ENCODE measurements at places on chromosomes 6 and 20. TPM values are rescaled to one million over a fixed set of nuclear protein-coding genes. Genes with fewer than 3 reads are reported as not detected.

CCN2 gene
- total RNA-seq, result 614 TPM

XKR7 gene
- total RNA-seq, result not detected

HFE gene
- total RNA-seq, result 3.1 TPM

MCM8 gene
- total RNA-seq, result 12.0 TPM

NT5DC1 gene
- total RNA-seq, result 13.8 TPM

PTPRK gene
- 47.2 TPM for total RNA-seq

GLP1R gene
- not detected for total RNA-seq

HAO1 gene
- not detected for total RNA-seq

PEDS1 gene
- 59.4 TPM for total RNA-seq

KHDRBS2 gene
- total RNA-seq, result not detected

SYCP2L gene
- not detected for total RNA-seq

SOD2 gene
- total RNA-seq, result 192 TPM

RRP36 gene
- 126 TPM for total RNA-seq

HMGCLL1 gene
- not detected for total RNA-seq

CFAP61 gene
- total RNA-seq, result not detected

HLA-DOA gene
- total RNA-seq, result not detected

ARMH2 gene
- not detected for total RNA-seq

C20orf204 gene
- 0.44 TPM for total RNA-seq

FLRT3 gene
- 0.30 TPM for total RNA-seq

MOG gene
- not detected for total RNA-seq

VPS16 gene
- 28.9 TPM for total RNA-seq

METTL24 gene
- total RNA-seq, result not detected

DOK5 gene
- 0.67 TPM for total RNA-seq

C6orf58 gene
- total RNA-seq, result not detected

CLVS2 gene
- total RNA-seq, result not detected

MLN gene
- total RNA-seq, result not detected

TCF15 gene
- 8.6 TPM for total RNA-seq

NRSN1 gene
- not detected for total RNA-seq

NOX3 gene
- not detected for total RNA-seq

PLG gene
- not detected for total RNA-seq

FOXA2 gene
- not detected for total RNA-seq

TFAP2C gene
- total RNA-seq, result not detected

ASIP gene
- not detected for total RNA-seq

GFOD1 gene
- 21.1 TPM for total RNA-seq

B3GAT2 gene
- under 0.01 TPM for total RNA-seq

FAM209B gene
- total RNA-seq, result not detected

C20orf141 gene
- not detected for total RNA-seq

ZNF391 gene
- 0.27 TPM for total RNA-seq

NNAT gene
- total RNA-seq, result not detected

Measured in mammary microvascular endothelial cell (primary cell).